ENCODE measurements at places on chromosomes 4 and X. TPM values are rescaled to one million over a fixed set of nuclear protein-coding genes. Genes with fewer than 3 reads are reported as not detected.

GPAT3 gene
- total RNA-seq: 33.1 TPM

ETDC gene
- total RNA-seq: not detected

- DNase-seq: peak; percentile 18
Measured at GRCh38 chrX:45824471-45824870, 623.8 kb upstream of the DIPK2B start.

SH3BGRL gene
- total RNA-seq: 65.6 TPM
